ENCODE measurements at places on chromosomes 7 and 10.

GRCh38 chr7:87635921-87636320 lies 7.7 kb downstream of the RUNDC3B start:
- DNase-seq: no peak

DNA sequence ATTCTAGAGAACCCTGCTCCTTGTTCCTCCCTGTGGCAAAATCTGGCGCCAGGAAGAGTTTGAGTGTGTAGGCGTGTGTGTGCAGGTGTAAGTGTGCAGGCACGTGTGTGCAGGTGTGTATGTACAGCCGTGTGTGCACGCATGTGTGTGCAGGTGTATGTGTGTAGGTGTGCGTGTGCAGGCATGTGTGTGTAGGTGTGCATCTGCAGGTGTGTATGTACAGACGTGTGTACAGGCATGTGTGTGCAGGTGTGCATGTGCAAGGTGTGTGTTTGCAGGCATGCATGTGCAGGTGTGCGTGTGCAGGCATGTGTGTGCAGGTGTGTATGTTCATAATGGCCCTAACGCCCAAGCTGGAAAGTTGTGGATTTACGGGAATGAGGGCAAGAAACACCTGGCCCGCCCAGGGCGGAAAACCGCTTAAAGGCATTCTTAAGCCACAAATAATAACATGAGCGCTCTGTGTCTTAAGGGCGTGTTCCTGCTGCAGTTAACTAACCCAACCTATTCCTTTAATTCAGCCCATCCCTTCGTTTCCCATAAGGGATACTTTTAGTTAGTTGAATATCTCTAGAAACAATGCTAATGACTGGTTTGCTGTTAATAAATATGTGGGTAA lies 34.1 kb downstream of the KCTD7 start:
- DNase-seq: no peak

DNA sequence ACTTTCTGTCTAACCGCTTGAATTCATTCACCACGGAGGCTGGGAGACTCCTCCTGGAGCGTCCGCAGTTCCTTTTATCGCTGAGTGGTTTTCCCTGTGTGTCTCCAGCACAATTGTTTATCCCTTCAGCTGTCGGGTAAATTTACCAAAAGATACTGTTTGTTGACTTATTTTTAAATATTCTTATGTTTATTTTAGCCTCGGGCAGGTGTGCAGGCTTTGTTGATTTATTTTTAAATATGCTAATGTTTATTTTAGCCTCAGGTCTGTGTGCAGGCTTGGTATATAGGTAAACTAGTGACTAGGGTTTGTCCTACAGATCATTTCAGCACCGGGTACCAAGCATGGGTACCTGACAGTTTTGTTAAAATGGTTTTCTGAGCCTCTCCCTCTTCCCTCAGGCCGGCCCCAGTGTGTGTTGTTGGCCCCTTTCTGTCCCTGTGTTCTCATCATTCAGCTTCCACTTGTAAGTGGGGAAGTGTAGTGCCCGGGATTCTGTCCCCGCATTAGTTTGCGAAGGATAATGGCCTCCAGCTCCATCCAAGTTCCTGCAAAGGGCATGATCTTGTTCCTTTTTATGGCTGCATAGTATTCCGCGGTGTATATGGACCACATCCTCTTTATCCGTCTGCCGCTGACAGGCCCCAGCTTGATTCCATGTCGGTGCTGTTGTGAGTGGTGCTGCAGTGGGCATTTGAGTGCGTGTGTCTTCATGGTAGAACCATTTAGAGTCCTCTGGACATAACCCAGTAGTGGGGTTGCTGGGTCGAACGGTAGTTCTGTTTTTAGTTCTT lies 5.3 kb downstream of the GET4 start:
- no peak for DNase-seq

DNA sequence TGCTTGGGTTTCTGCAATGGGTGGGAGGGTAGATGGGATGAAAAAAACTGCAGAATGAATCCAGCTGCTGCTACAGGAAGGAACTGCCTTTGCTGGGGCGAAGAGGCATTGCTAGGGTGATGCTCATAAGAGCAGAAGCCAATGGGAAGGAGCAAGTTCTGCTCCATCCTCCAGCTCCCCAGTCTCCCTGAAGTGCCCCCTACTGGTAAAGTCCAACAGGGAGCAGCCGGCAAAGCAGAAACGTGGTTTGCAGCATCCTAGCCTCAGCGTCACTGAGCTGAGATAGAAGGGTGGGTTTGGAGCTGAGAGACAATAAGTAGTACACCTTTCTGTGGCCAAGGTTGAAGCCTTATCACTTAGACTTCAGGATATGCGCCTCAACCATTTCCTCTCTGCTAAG lies 220.5 kb downstream of the CCSER2 start:
- no peak for DNase-seq

- no peak for DNase-seq
These were observed 84.5 kb downstream of the ADRA2A start for GRCh38 chr10:111161109-111161874.
